Right cardiac atrium (tissue), 5 donors: ENCODE measurements at places on chromosomes 7 and 10. TPM values are rescaled to one million over a fixed set of nuclear protein-coding genes. Genes with fewer than 3 reads are reported as not detected.

GRCh38 chr7:19117870-19118608 lies 603 bp upstream of the TWIST1 start:
- DNase-seq = peak; percentile 58

- no peak for DNase-seq
Measured at GRCh38 chr10:26046073-26046700, 112.2 kb downstream of the MYO3A start.

LDB3 gene
- 914 TPM for total RNA-seq

GRCh38 chr10:129881641-129882040 lies 82.4 kb downstream of the EBF3 start:
- no peak for DNase-seq

GRCh38 chr10:77320971-77321471 lies 316.6 kb downstream of the KCNMA1 start:
- no peak for DNase-seq

MMD2 gene
- not detected for total RNA-seq

GRCh38 chr7:124351950-124352349 lies 319.1 kb upstream of the TMEM229A start:
- peak; percentile 35 for DNase-seq

CASTOR2 gene
- 64.4 TPM for total RNA-seq

DNA sequence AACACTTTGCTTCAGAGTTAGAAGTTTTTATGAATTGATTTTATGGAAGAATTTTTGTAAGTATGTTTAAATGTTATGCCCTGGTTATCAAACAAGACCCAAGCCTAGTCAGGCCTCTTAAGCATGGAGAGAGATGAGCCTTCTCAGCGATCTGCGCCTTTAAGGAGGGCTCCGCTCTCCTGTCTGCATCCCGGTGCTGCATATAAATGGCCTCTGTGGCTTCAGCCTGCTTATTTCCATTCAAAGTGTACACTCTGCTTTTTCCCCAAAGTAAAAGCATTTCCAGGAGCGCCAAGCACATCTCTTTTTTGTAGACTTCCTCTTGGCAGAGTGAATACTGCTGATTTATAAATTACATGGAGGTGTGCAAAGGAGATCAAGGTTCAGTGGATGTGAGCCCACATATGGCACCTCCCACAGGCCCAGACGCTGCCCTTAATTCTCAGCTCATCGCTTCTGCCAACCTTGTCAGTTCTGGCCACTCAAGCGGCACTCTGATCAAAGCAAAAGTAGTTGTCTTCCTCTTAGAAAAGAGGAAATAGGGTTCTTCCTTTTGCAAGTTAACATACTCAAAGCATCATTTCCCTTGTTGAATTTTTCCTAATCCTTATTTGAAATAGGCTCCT lies 70.0 kb upstream of the SFMBT2 start:
- no peak for DNase-seq

TAF6 gene
- 31.5 TPM for total RNA-seq
